ENCODE measurements at places on chromosomes 1 and 21. TPM values are rescaled to one million over a fixed set of nuclear protein-coding genes. Genes with fewer than 3 reads are reported as not detected.

KANK4 gene
- 0.52 TPM for total RNA-seq

ANKRD34A gene
- total RNA-seq, result 0.15 TPM

ST6GALNAC5 gene
- total RNA-seq, result not detected

ASPM gene
- total RNA-seq, result 22.7 TPM

TMEM200B gene
- not detected for total RNA-seq

CCT3 gene
- total RNA-seq, result 398 TPM
